Activated CD4-positive, alpha-beta T cell treated with anti-CD3 and anti-CD28 coated beads, Interleukin-2, Interleukin-4, amounts not matched to agents 100 ng/mL and 50 ng/mL, durations not matched to agents 16 hours and 8 hours (primary cell): ENCODE measurements at places on chromosomes 4 and X.
A peak's percentile ranks its signal among the peaks of the same experiment; 100 is the strongest.

DNA sequence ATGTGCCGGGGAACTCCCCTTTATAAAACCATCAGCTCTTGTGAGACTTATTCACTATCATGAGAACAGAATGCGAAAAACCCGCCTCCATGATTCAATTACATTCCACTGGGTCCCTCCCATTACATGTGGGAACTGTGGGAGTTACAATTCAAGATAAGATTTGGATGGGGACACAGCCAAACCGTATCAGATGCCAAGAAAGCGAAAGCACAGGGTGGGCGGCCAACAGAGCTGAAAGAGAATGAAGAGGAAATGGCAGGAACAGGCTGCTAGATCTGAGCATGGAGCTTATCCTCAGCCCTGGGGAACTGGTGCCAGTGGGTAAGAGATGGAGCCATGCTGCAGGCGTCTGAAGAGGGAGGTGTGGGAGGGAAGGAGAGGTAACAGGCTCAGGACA lies 117.7 kb upstream of the PNPLA4 start:
- DNase-seq = no peak

DNA sequence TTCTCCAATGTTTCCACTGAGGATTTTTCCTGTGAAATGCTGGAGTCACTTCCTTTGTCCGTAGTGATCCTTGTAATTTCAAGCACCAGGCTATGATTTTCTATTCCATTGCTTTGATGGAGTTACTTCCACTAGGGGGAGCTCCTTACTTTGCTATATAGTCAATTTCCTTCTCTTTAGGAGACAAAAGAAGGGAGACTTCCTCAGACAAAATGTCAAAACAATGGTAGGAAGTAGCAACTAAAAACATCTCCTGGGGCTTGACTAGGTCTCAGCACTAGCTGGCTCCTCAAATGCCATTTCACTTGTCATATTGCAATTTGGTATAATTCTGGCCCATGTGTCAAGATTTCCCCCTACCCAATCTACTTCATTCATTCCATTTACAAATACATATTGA lies 24.1 kb downstream of the ZCCHC12 start:
- peak; percentile 55 for DNase-seq

- DNase-seq = no peak
Measured at GRCh38 chr4:83581411-83582288, 45.7 kb downstream of the GPAT3 start.

GRCh38 chr4:176277162-176277904 lies 8.3 kb upstream of the ASB5 start:
- peak; percentile 7 for DNase-seq

GRCh38 chr4:187827631-187828030 lies 167.9 kb upstream of the ZFP42 start:
- no peak for DNase-seq

- DNase-seq = no peak
Measured at GRCh38 chr4:30396772-30397475, 323.2 kb upstream of the PCDH7 start.

DNA sequence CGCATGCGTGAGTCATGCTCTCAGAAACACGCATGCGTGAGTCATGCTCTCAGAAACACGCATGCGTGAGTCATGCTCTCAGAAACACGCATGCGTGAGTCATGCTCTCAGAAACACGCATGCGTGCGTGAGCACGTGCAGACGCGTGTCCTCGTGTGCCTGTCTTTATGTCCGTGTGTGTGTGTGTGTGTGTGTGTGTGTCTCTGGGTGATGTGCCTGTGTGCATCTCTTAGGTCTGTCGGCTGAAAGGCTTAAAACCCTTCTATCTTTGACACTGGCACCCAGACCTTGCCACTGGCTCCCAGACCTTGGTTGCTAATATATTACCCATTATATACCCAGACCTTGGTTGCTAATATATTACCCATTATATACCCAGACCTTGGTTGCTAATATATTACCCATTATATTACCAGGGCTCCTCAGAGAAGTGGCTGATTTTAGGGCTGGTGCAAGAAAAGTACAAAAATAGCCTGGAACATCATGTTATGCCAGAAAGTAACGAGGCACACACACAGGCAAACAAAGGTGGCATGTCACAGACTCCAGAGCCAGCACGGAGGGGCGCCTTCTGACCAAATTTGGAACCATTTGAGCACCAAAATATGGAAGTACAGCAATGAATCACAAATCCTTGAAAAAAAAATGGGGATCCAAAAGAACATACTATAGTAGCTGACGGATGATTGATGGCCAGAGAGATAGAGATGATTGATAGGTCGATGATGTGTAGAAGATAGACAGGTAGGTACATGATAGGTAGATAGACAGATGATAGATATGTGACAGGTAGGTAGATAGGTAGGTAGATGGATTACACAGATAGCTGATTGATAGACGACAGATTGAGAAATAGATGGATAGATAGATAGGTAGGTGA lies 19.2 kb upstream of the ADRA2C start:
- no peak for DNase-seq

DNA sequence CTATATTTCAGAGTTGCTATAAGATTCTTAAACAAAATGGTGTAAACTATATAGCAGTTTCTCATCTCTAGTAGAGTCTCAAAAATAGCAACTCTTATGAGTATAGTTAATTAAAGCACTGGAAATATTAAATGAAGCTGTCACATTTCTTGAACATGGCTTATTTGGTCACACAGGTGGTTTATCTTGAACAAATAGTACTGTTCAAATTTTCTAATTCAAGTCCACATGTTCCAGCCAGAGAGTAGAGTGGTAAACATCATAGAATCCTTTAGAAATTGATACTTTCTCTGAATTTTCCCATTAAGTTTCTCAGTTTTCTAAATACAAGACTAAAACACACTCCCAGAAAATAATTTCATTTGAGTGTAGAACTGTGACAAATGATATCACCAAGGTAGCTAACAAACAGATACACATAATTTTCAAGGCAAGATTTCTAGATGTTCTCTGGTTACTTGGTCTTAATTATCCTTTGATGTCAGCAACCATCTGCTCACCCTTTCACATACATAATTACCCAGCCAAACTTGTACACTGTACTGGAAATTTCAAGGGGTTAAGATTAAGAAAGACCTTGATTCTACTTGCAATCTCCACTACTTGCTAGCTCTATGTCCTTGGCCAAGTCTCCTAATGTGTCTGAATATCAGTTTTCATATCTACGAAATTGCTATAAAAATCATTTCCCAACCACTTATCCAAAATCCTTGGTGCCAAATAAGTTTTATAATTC lies 24.3 kb upstream of the PAK3 start:
- DNase-seq = no peak

- DNase-seq = no peak
Measured at GRCh38 chr4:118954246-118954645, 65.6 kb downstream of the SYNPO2 start.

- DNase-seq = no peak
Measured at GRCh38 chrX:120468071-120468470, 1.0 kb downstream of the LAMP2 start.

GRCh38 chr4:147163311-147163710 lies 217.6 kb upstream of the TTC29 start:
- DNase-seq = no peak

DNA sequence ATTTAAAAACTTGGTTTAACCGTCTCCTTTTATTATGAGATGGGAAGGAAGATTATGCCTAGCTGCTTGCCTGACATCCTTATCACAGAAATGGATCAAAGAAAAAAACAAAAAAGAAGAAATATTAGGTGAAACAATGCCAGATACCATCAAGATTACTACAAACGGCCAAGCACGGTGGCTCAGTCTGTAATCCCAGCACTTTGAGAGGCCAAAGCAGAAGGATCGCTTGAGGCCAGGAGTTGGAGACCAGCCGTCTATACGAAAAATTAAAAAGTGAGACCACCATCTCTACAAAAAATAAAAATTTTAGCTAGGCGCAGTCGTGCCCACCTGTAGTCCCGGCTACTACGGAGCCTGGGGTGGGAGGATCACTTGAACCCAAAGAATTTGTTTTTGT lies 2.3 kb downstream of the FRYL start:
- DNase-seq = no peak

GRCh38 chr4:104032896-104033295 lies 313.1 kb upstream of the TACR3 start:
- no peak for DNase-seq

DNA sequence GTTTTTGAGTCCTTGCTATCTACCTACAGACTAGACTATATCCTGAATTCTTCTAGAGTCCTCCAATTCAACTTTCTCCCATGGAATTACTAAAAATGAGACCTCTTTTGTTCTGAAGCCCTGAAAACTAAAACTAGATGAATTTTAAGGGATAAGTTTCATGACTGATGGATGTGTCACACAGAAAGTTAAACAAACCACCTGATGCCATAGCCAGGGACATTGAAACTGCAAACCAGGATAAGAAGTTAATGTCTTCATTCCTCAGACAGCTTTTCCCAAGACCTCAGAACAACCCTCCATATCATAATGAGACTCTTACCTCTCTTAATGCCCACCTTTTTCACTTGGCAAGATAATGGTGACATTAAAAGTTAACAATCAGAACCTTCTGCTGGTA lies 81.5 kb upstream of the PTPN13 start:
- DNase-seq = no peak

- no peak for DNase-seq
Measured at GRCh38 chrX:8341814-8342590, 122.6 kb upstream of the VCX3B start.

- no peak for DNase-seq
Measured at GRCh38 chrX:53318766-53319353, 37.5 kb upstream of the IQSEC2 start.

DNA sequence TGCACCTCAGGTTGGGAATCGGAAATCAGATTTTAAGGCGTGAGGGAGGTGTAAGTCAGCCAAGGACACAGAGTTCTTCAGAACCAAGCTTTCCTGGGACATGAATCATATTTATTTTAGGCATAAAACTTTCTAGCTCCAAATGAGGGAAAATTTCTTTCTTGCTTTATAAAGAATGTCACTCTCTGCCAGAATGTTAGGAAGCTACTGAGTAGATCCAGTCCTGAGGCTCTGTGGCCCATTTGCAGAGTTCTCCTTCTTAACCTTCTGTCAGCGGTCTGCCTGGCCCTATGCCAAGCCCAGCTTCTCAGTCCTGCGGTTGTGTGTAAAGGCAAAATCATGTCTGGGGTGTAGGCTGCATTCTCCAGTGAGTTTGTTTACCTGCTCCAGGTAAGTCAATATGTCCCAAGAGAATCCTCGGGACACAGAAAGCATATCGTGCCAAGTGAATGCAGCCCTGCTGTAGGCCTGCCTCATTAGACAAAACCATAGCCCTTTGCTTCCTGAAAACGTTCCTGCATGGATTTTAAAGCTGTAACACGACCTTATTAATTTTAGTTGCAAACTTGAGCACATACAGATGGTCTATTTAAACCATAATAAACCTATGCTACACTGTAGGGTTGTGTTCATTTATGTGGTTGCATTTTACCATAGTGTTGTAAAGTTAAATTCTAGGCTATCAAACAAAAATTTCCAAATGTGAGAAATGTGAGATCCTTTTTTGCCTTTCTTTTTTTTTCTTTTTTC lies 29.2 kb upstream of the CCNI start:
- no peak for DNase-seq

DNA sequence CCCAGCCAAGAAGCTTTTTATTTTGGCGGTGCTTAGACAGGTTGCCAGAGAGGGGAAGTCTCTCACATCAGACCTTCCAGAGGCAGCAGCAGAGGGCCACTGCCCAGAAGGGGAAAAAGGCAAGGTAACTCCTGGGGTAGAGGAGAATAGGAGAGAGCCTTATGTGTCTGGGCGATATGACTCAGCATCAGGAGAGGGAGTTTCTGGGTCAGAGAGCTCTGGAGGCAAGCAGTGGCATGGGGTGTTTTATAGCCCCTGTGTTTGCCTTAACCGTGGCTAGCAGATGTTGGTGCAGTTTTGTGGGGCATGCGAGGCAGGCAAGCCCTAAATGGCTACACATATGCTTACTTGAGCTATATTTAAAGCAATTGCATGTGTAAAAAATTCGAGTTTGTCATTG lies 8.3 kb upstream of the ZXDB start:
- no peak for DNase-seq

- no peak for DNase-seq
Measured at GRCh38 chrX:87702795-87703194, 185.2 kb downstream of the KLHL4 start.

DNA sequence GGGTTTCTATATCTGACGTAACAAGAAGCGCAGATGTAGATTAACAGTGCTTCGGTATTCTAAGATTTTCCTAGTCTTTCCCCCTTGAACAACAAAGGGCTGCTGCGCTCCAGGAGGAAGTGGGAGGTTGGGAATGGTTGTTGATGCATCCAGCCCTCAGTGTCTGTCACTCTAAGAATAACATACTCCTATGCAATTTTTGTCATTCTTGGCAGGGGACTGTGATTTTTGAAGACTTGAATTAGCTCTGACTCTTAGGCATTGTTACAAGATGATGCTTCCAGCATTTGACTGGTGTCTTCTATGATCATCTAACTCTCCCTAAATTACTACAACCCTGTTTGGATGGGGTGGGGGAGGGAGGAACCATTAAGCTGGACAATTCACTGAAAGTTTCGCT lies 394.2 kb downstream of the ARHGAP24 start:
- no peak for DNase-seq

DNA sequence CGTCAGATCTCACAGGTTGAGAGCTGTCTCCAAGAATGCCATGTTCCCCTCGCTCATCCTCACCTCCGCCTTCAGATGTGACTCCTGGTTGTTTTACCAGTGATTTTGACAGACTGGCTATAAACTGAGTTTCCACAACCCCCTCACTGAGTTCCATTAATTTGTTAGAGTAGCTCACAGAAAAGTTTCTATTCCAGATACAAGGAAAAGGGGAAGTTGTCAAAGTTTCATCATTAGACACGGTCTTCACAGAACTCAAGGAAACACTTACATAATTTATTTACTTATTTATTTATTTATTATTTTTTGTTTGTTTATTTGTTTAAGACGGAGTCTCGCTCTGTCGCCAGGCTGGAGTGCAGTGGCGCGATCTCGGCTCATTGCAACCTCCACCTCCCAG lies 55.7 kb upstream of the IQSEC2 start:
- DNase-seq = no peak

GRCh38 chr4:15322006-15322405 lies 105.8 kb upstream of the C1QTNF7 start:
- DNase-seq = no peak

DNA sequence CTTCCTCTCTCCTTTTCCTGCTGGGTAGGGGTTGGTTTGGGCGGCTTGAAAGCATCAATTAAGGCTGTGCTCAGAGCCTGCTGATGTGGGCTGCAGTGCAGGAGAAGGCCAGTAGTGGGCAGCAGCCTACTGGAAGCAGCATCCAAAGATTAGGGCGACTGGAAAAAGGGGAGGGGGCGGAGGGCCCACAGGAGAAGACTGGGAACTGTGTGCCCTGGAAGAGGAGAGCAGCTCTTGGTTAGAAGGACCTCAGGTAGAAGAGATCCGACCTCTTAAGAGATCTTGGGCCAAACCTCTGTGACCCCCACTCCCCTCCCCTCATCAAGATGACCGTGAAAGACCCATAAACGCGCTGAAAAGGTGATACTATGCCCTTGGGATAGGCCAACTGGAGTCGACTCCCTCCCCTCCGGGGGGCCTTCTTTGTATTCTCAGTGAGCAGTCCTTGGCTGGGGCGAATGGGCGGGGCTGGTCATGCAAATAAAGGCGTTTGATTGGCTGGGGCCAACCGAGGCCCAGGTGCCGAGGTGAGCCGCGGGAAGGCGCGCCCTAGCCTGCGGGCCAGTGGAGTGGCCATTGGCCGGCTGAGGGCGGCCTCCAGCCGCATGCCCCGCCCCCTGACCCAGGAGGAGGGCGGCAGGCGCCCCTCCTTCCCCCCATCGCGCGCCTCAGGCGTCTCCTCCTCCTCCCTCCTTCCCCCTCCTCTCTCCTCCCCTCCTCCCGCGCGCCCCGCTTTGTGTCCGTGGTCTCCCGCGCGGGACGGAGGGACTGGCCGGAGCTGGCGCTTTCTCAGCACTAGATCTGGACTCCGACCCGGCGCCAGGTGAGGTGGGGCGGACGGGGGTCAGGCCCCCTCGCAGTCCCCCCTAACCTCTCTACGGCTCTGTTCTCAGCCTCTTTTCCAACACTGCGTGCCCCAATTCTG lies 10.1 kb downstream of the DLG3 start:
- peak; percentile 59 for DNase-seq
